ENCODE measurements at places on chromosomes 12 and 14.

DNA sequence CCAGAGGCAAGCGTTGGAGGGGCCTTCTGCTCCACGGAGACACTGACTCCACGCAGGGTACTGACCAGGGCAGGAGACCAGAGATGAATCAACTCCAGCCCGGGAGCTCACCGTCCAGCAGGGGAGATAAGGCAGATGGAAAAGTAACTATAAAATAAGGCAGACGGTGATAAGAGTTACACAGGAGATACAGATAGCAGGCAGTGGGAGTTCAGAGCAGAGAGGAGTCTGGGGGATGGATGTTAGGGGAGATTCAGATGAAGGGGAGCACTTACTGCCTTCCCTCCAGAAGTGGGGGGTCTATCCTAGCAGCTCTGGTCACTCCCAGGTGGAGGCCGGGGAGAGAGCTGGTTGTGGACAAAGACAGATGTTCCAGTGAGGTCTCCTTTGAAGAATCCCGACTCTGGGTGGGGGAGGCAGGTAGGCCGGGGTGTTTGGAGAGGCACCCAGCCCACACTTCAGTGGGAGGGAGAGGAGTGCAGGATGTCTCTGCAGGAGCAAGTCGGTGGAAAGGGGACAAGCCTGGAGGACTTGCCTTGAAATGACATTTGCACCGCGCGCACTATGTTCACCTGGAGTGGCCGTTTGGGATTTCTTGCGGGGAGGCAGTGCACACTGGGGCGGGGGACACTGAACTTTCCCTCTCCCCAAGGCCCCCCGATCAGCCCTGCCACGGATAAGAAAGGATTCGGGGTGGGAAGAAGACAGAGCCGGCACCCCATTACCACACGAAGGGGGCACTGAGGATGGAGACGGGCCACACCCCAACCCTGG lies 1.2 kb downstream of the PITPNM2 start:
- no peak for DNase-seq

GRCh38 chr12:7433276-7433822 lies 10.6 kb downstream of the CD163L1 start:
- no peak for DNase-seq

GRCh38 chr12:31316891-31317290 lies 9.1 kb downstream of the SINHCAF start:
- DNase-seq: no peak

GRCh38 chr14:44300916-44301315 lies 206.2 kb downstream of the FSCB start:
- DNase-seq: no peak

DNA sequence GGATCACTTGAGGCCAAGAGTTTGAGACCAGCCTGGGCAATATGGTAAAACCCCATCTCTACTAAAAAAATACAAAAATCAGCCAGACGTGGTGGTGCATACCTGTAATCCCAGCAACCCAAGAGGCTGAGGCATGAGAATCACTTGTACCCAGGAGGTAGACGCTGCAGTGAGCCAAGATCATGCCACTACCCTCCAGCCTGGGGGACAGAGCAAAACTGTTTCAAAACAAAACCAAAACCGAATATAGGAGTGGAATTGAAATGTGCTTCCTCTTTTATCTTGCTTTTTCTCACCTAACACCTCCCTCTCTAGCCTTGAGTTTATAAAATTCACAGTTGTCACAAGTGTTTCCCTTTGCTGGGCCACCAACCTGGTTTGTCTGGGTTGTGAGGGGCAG lies 181.9 kb downstream of the PAH start:
- no peak for DNase-seq

- DNase-seq: no peak
Observed at GRCh38 chr12:47574252-47575021, 131.4 kb downstream of the RPAP3 start.

DNA sequence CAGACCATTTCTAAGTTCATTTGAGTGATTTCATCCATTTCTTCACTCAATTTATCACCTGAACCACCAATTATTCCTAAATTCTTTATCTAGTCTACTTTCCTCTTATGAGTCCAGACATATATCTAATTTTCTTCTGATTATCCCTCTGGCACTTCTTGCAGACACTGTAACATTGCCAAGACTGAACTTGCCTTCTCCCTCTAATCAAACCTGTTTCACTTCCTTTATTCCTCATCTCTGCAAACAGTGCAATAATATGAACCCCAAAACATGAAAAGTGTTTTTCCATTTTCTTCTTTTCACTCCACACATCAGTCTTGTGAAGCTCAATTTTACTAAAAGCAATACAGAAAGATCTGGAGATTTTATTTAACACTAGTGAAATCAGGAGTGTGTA lies 37.8 kb upstream of the PTPRQ start:
- DNase-seq: no peak

DNA sequence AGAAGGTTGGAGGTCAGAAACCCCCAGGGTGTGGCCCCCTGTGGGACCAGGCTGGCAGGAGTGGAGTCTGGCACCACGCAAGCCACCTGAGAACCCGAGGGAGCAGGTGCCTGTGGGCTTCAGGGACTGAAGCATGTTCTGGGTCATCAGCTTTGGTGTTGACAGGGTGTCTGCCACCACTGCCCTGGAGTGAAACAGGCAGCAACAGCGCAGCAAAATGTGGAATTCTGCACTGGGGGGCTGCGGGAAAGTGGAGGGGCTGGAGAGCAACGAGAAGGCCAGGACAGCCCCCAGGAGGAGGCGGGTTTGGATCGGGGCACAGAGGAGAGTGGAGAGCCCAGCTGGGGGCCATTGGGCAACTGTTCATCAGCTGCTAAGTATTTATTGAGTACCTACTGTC lies 15.9 kb downstream of the PHETA1 start:
- DNase-seq: no peak

- no peak for DNase-seq
Observed at GRCh38 chr12:80015660-80016059, 80.8 kb upstream of the PPP1R12A start.

- peak; percentile 95 for DNase-seq
Observed at GRCh38 chr14:55103005-55103640, 25.9 kb upstream of the LGALS3 start.

- no peak for DNase-seq
Observed at GRCh38 chr12:132326646-132327045, 2.7 kb downstream of the GALNT9 start.

DNA sequence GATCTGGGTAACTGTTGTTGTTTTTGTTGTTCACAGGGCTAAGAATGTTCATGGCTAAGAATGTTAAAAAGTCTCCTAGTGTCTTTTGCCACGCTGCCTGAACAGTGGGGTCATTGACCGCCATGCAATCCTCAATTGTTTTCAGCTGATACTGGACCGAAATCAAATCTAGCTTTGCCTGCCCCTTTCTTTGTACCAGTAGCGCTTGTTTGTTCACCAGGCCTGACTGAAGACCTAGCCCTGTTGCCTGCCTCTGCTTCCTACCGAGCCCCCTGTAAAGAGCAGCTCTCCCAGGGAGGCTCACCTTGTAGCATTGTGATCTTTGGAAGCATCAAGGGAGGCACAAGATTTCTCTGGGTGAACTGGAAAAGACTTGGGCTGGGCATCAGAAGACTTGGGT lies 6.7 kb downstream of the PSEN1 start:
- no peak for DNase-seq

- no peak for DNase-seq
Observed at GRCh38 chr12:2636741-2637340, 157.9 kb upstream of the FKBP4 start.

GRCh38 chr12:100716945-100717732 lies 77.4 kb upstream of the ANO4 start:
- no peak for DNase-seq

- no peak for DNase-seq
Observed at GRCh38 chr12:51450333-51450732, 25.7 kb downstream of the SLC4A8 start.

DNA sequence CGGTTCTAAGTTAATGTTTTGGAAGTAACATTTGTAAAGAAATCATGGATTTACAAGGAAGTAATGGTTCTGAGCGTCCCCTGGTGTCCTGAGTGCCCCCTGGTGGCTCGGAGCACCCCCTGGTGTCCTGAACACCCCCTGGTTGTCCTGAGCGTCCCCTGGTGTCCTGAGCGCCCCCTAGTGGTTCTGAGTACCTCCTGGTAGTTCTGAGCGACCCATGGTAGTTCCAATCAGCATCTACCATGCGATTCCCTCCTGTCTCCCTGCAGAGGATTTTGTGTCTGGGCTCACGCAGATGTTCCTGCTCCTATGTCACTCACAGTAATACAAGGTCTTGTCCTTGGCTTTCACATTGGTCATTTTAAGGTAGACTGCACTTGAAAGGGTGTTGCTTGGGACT lies 1352.9 kb downstream of the TMEM121 start:
- DNase-seq: no peak

- DNase-seq: no peak
Observed at GRCh38 chr14:57275023-57275664, 6.4 kb downstream of the AP5M1 start.

- peak; percentile 51 for DNase-seq
Observed at GRCh38 chr14:104977681-104978653, at the start of gene AHNAK2. Gene AHNAK2 (minus strand): TSS chr14:104978374. CDS start chr14:104978237, 137 bp downstream.

DNA sequence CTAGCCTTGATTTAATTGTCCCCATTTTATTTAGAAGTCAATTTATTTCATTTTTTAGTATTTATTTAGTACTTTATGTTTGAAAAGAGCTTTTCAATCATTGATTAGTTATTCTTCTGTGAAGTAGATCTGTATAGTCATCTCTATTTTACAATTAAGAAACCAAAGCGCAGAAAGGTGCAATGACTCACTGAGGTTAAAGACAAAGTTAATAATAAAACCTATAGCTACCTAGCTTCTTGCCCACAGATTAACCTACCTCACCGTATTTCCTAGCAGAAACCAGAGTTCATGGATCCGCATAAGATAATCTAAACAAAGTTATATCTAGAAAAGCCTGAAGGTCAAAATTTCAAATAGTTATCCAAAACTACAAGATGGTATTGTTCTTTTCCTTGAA lies 176.4 kb downstream of the GRIN2B start:
- DNase-seq: no peak

DNA sequence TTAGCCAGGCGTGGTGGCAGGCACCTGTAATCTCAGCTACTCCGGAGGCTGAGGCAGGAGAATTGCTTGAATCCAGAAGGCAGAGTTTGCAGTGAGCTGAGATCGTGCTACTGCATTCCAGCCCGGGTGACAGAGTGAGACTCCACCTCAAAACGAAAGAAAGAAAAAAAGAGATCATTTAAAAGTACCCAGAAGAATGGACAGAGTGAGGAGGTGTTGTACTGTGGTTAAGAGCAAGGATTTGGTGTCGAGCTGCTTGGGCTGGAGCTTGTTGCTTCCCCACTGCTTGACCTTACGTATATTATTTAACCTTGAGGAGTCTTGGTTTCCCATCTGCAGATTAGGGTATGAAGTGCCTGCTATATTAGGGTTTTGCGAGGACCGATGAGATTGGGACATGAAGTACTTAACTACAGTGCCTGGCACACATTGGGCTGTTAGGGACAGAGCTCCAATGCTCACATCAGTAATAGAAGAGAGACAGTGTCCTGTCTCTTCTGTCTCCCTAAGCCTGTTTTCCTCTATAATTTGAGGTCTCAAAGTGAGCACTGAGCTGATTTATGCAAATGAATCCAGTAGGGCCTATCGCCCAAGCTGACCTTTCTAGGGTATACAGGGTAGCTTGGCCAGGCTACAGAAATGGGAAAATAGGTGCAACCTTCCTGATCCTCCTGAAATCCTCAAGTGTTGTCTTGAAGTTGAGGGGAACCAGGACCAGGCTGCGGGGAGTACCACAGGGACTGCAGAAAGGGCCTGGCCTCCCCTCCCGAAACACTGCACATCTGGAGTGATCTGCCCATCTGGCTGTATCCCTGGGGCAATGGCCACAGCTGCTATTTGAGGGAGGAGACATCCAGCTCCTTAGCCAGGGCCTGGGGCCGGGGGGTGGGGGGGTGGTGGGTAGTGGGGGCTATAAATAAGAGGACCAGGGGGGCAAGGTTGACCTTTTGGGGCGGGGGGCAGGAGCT lies 8.6 kb upstream of the HDAC7 start:
- no peak for DNase-seq

DNA sequence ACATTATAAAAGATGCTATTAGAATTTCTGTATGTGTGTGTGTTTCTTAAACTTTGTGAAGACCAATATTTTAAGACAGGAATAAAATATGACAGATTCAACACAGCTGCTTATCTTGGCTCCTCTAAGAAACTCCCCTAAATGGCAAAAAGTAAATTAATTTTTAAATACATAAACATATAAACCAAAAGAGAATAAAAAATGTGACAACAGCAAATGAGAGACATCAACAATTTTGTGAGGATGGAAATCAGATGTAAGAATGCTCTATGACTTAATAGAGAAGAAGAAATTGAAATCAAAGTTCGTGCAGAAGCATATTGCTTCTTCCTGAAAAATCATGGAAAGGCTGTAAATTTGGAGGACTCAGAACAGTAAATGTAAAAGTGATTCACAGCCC lies 1083.8 kb downstream of the FLRT2 start:
- DNase-seq: no peak

DNA sequence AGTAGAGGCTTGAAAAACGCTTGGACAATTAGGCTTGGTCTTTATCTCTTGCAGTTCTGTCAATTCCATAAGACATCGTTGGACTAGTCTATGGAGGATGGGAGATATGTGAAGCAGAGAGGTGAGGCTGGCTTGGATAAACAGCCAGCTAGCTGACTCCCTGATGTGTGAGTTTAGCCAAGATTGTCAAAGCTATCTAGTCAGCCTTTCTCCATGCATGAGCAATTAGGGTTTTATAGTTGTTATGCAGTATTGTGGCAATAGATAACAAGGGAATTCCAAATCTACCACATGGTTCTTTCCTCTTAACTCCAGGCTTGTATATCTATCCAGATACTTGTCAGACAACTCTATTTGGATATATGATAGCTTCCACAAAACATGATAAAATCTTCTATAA lies 153.6 kb upstream of the NRXN3 start:
- no peak for DNase-seq

DNA sequence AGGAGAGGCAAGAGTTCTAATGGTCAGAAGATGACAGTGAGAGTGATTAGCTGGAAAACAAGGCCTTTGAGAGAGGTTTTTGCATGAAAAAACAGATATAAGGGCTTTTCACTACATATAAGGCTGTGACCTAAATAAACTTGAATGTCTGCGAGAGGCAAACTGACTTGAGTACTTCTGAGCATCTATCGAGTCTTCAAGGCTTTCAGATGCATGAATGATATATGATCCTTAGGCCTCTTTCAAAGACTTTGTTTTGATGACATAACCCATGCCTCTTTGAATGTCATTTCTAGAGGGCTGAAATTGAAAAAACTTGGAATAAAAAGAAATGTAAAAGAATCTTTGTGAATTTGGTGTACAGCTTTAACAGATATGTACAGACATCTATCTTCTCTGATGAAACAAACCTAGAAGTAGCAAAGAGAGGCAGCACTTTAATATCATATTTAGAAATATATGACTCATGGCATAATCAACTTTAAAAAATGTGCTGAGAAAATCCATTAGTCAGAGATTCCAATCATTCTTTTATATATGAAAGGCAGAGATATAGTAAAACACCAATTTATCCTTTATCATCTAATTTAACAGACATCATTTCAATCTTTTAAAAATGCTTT lies 72.6 kb downstream of the PPM1H start:
- DNase-seq: no peak

GRCh38 chr12:123242116-123242904 lies 9.1 kb downstream of the MTRFR start:
- no peak for DNase-seq

- no peak for DNase-seq
Observed at GRCh38 chr14:103393676-103394626, 8.7 kb downstream of the MARK3 start.

- DNase-seq: no peak
Observed at GRCh38 chr12:116441292-116441691, 117.9 kb upstream of the MAP1LC3B2 start.
